ENCODE measurements at places on chromosomes 2 and 18. TPM values are rescaled to one million over a fixed set of nuclear protein-coding genes. Genes with fewer than 3 reads are reported as not detected.

GRCh38 chr2:95350774-95351597 lies 51.5 kb upstream of the FAHD2A start:
- peaks cover 4% of the 10 kb centered on the region for H3K4me1 ChIP-seq
- H3K27ac ChIP-seq, result no peak overlapping the region
- DNase-seq, result peak; percentile 35

GRCh38 chr2:112621790-112622527 lies 23.8 kb upstream of the SLC20A1 start:
- H3K4me1 ChIP-seq, result peaks cover 29% of the 10 kb centered on the region
- H3K36me3 ChIP-seq, result no peaks in the 10 kb centered on the region
- H3K27ac ChIP-seq, result no peak overlapping the region
- no peaks in the 10 kb centered on the region for H3K27me3 ChIP-seq
- H3K4me3 ChIP-seq, result no peak overlapping the region

DNA sequence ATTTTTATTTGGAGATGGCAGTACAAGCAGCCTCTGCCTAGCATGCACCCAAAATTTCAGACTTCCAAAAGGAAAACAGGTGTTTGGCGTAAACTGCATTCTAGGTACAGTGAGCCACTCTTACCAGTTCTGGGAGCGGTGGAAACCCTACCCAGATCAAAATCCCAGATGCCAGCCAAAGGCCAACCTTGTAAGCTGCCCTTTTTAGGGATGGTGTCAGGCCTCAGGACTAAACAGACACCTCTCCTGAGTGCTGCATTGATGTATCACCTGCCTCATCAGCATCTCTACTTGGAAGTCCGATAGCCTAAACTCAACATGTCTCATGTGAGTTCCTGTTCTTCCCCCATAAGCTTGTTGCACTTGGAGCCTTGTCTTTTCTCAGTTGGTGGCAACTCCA lies 104.0 kb downstream of the MAP4K4 start:
- H3K4me3 ChIP-seq, result no peak overlapping the region
- H3K27ac ChIP-seq, result no peak overlapping the region
- no peak for DNase-seq
- H3K27me3 ChIP-seq, result no peaks in the 10 kb centered on the region

- H3K4me3 ChIP-seq, result no peak overlapping the region
- no peaks in the 10 kb centered on the region for H3K4me1 ChIP-seq
- DNase-seq, result no peak
Observed at GRCh38 chr2:140085674-140086073, 1305.5 kb upstream of the NXPH2 start.

DNA sequence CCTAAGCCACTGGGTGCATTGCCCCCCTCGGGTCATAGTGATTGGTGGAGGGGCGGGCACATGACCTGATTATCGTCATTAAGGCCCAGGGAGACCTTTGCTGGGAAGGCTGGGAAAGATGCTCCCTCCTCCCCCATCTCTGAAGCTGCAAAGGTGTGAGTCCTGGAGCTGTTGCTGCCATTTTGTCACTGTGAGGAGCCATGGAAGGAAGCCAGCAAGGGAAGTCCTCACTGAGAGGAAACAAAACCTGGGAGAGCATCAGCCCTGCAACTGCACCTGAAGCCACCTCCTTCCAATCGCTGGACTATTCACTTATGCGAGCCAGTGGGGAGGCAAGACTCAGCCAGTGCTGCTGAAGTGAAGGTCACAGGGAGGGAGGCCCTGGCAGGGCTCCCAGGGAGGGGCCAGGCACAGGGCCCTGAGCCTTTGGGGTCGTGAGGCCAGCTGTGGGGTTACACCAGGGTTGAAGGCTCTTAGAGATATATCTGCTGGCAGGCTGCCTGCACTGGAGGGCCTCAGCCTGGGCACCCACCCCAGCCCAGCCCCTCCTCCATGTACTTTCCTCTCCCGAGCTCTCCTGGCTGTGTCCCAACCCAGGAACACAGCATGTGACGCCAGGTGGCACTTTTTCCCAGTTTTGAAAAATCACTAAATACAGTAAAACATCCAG lies 10.7 kb upstream of the FAHD2A start:
- H3K4me1 ChIP-seq, result no peaks in the 10 kb centered on the region
- H3K36me3 ChIP-seq, result no peaks in the 10 kb centered on the region

DNA sequence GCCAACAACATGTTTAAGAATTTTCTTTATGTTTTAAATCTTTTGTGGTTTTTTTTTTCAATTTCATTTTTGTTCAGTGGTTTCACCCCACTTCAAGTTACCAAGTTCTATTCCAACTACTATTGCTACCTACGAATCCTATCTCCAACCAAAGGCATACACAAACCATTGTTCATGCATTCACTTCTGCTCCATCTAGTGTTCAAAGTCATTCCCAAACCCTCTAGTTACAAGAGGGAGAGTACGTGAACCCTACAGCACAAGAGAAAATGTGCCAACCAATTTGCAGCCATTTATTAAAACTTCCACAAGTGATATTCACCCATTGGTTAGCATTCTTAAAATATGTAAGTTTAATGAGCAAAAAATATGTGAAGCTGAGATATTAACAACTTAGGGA lies 295.1 kb upstream of the KYNU start:
- H3K27me3 ChIP-seq, result no peaks in the 10 kb centered on the region
- no peak for DNase-seq

DNA sequence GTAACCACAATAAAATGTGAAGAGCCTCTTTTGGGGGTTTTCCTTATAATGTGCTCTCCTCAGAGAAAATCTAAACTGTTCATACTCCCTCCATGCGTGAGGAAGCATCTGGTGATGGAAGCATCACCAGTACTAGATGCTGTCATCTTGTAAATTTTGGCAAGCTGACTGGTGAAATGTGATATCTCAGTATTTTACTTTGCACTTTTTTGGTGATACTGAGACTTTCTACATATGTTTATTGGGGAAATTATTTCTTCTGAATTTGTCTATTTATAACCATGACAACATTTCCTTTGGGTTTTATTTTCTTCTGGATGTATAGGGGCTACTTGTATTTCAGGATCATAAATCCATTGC lies 95.9 kb upstream of the DLGAP1 start:
- H3K27ac ChIP-seq, result no peak overlapping the region
- H3K4me3 ChIP-seq, result no peak overlapping the region
- H3K27me3 ChIP-seq, result no peaks in the 10 kb centered on the region
- no peaks in the 10 kb centered on the region for H3K36me3 ChIP-seq
- no peak for DNase-seq

- peaks cover 39% of the 10 kb centered on the region for H3K4me1 ChIP-seq
- H3K27me3 ChIP-seq, result no peaks in the 10 kb centered on the region
- H3K27ac ChIP-seq, result no peak overlapping the region
- H3K4me3 ChIP-seq, result no peak overlapping the region
- no peak for DNase-seq
- no peaks in the 10 kb centered on the region for H3K36me3 ChIP-seq
Observed at GRCh38 chr2:212912445-212913103, 238.8 kb downstream of the IKZF2 start.

TMEM247 gene
- total RNA-seq, result not detected

MYL1 gene
- not detected for total RNA-seq

PARD3B gene
- total RNA-seq, result 0.52 TPM

Data from natural killer cell treated with Interleukin-12 subunit alpha and Interleukin-12 subunit beta and Interleukin-15 and Interleukin-18, amount 100 ng/mL, for 72 hours (primary cell).